T-helper 17 cell (primary cell): ENCODE measurements at places on chromosomes 12 and 14. TPM values are rescaled to one million over a fixed set of nuclear protein-coding genes. Genes with fewer than 3 reads are reported as not detected.
A peak's percentile ranks its signal among the peaks of the same experiment; 100 is the strongest.

DNA sequence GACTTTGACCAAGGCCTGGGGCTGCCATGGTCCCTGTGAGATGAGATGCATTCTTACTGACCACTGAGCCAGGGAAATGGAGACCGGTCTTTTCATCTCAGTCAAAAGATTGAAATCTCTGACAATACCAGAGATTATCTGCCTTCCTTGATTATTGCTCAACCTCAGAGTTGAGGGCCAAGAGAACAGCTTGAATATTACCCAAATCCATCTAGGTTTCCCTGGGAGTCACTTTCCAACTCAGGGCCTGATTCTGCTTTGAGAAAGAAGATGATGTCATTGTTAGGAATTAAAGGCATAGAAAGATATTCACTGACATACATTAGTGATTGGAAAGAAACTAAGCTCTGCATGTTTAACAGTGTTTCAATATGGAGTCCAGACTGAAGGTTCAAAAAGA, 515.9 kb upstream of the TBX3 start:
- no peak for DNase-seq

DNA sequence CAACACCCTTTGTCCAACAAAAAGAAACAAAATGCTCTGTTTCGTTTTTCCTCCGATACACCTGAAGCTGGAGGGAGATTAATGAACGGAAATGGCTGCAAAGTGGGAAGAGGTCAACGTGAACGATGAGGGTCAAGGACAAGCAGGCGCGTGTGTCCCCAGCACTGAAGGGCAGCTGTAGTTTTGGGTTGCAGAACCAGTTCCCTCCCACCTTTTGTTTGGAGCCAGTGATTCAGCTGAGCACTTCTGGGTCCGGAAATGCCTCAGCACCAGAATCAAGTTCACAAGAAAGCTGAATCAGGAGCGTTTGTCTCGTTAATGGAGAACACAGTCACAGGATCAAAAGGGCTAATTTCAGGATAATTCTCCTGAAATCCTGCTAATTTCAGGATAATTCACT, 51.1 kb upstream of the PWP1 start:
- no peak for DNase-seq

- DNase-seq, result peak; percentile 78
Measured at GRCh38 chr12:53220694-53221202, 11.3 kb downstream of the RARG start.

GRCh38 chr12:113457185-113457584, 14.5 kb downstream of the LHX5 start:
- no peak for DNase-seq

The JAG2 gene
- 1.2 TPM for total RNA-seq
